ENCODE measurements at places on chromosomes 2 and 18.
A peak's percentile ranks its signal among the peaks of the same experiment; 100 is the strongest.

DNA sequence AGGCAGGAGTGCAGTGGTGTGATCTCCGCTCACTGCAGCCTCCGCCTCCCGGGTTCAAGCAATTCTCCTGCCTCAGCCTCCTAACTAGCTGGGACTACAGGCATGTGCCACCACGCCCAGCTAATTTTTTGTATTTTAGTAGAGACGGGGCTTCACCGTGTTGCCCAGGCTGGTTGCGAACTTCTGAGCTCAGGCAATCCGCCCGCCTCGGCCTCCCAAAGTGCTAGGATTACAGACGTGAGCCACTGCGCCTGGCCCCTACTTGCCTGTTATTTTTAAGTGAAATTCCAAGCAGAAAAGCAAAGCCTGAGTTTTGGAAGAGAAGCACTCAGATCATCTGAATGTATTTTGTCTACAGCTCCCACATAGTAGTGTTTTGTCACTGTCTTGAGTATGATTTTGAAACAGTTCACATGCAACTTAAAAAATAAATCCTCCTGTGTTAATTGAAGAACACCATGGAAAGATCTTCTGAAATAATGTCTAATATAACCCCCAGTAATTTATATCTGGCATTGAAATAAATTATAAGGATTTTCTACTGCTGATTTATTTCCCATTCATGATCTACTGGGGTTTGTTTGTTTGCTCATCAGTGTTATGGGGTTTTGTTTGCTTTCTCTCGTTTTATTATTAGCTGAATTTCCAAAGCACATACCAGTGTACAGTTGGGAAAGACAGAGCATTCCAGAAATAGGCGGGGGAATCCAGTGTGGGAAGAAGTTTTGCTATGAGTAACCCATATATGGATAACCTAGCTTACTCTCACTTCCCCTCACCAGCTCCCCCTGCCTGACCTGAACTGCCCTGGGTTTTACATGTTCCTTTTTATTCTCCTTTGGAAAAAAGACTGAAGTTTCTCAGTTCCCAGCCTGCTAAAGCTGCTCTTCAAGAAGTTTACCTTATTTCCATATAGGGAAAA lies 80.1 kb upstream of the MAP3K20 start:
- DNase-seq = no peak

DNA sequence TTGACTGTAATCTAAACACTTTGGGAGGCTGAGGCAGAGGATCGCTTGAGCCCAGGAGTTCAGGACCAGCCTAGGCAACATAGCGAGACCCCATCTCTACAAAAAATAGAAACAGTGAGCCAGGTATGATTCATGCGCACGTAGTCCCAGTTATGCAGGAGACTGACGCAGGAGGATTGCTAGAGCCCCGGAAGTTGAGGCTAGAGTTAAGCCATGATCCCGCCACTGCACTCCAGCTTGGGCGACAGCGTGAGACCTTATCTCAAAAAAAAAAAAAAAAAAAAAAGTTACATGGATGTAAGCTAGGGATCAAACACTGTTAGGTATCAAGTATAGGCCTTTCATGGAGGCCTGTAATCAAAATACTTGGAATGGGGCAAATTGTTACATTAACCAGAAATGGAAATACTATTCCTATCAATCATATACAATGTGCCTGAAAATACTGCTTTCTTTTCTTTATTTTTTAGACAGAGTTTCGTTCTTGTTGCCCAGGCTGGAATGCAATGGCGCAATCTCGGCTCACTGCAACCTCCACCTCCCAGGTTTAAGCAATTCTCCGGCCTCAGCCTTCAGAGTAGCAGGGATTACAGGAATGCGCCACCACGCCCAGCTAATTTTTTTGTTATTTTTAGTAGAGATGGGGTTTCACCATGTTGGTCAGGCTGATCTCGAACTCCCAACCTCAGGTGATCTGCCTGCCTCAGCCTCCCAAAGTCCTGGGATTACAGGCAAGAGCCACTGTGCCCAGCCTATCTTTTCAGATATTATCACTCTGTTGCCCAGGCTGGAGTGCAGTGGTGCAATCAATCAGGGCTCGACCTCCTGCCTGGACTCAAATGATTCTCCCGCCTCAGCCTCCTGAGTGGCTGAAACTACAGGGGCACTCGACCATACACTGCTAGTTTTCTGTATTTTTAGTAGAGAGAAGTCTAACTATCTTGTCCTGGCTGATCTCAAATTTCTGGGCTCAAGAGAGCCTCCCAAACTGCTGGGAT lies 27.2 kb downstream of the XPO1 start:
- no peak for DNase-seq

GRCh38 chr2:152930501-152930900 lies 212.1 kb downstream of the ARL6IP6 start:
- DNase-seq = no peak

- no peak for DNase-seq
Measured at GRCh38 chr2:117973498-117974082, 40.3 kb downstream of the CCDC93 start.

GRCh38 chr2:158021226-158021625 lies 80.5 kb upstream of the UPP2 start:
- no peak for DNase-seq

DNA sequence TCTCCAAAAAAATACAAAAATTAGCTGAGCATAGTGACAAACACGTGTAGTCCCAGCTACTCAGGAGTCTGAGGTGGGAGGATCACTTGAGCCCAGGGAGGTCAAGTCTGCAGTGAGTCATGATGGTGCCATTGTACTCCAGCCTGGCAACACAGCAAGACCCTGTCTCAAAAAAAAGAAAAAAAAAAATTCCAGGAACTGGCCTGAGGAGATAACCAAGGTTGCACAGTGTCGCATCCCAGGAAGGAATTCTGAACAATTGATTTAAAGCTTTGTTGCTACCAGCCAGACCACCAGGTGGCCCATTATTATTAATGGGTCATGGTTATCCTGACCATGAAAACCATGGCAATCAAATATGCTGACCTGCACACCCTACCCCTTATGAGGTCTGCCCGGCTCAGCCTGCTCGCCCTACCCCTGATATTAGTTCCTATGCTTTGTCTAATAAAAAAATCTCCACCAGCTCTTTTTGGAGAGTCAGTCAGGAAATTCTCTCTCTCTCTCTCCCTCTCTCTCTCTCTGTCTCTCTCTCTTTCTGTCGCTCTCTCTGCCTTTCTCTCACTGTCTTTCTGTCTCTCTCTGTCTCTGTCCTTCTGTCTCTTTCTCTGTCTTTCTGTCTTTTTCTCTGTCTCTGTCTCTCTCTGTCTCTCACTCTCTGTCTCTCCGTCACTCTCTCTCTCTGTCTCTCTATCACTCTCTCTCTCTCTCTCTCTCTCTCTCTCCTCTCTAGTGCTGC lies 73.7 kb downstream of the NCAPH start:
- no peak for DNase-seq

GRCh38 chr2:20543469-20544152 lies 96.7 kb downstream of the RHOB start:
- peak; percentile 13 for DNase-seq

GRCh38 chr2:69918401-69918800 lies 3.5 kb downstream of the MXD1 start:
- no peak for DNase-seq

GRCh38 chr2:114821055-114821454 lies 378.6 kb downstream of the DPP10 start:
- DNase-seq = no peak

DNA sequence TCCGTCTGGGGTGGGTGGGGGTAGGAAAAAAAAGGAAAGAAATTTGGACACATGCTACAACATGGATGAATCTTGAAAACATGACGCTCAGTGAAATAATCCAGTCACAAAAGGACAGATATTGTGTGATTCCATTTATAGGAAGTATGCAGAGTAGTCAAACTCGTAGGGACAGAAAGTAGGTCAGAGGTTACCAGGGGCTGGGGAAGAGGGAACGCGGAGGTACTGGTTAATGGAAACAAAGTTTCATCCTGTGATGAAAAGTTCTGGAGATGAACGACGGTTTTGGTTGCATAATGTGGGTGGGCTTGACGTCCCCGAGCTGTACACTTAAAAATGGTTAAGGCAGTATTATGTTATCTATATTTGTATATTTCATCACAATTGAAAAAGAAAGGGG lies 4.5 kb upstream of the SFTPB start:
- no peak for DNase-seq

DNA sequence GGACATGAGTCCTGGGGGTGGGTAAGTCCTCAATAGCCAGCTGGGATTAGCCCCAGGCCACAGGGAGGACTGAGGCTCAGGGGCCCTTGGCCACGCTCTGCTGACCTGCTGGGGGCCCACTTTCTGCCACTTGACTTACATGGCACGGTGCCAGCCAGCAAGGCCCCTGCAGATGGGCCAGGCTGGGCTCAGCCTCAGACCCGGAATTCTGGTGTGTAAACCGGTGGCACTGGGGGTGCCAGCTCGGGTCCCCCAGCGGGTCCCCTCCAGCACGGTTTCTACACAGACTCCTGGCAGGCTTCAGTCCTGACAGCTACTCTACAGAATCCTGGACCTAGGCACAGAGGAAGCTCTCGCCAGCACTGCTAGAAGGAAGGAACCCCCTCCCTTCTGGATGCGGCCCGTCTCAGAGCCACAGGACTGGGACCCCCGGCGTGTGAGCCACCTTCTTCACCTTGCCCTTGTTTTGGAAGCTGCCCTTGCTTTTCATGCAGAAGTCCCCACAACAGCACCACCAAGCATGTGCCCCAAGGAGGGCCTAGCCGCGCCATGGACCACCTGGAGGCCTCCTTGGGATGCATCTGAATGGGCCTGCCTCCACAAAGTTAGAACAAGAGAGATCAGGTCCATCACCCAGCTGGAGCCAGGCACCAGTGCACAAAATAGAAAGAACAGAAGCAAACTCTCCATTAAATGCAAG lies 8.0 kb downstream of the HDAC4 start:
- DNase-seq = no peak

- DNase-seq = no peak
Measured at GRCh38 chr2:14960686-14961324, 328.3 kb downstream of the LRATD1 start.

- DNase-seq = no peak
Measured at GRCh38 chr18:1048032-1048431, 143.4 kb downstream of the ADCYAP1 start.

GRCh38 chr2:217553202-217553601 lies 449.6 kb downstream of the TNS1 start:
- no peak for DNase-seq

DNA sequence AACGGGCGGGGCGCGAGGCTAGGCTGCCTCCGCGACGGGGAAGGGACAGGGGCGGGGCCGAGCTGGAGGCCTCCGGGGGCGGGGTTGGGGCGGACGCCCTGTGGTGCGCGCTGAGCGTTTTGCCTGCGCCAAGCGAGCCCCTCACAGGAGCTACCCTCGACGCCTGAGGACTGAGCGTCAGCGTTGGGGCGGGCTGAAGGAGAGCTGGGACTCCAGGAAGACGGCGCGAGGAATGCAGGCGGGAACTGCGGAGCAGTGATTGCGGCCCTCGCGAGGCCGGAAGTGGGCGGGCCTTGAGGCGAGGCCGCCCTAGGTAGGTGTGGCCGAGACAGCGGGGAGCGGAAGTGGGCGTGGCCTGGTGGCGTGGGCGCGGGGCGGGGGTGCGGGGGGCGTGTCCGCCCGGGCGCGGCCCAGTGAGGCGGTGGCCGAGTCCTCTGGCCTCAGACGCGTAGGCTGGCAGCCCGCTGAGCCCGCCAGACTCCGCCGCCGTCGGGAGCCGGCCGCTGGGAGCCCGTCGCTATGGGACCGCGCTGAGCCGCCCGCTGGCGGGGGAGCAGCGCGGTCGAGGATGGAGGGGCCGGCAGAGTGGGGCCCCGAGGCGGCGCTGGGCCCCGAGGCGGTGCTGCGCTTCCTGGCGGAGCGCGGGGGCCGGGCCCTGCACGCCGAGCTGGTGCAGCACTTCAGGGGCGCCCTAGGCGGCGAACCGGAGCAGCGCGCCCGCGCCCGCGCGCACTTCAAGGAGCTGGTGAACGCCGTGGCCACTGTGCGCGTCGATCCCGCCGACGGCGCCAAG lies at the start of the genes SEPTIN10 and SOWAHC:
Gene SEPTIN10 (minus strand): TSS at position 45 of the 793 bp plus-strand sequence. CDS start 139 bp downstream, outside the sequence.
Gene SOWAHC (plus strand): TSS at position 443 of the 793 bp plus-strand sequence. CDS start 126 bp downstream, at position 569.
- DNase-seq = peak; percentile 91

DNA sequence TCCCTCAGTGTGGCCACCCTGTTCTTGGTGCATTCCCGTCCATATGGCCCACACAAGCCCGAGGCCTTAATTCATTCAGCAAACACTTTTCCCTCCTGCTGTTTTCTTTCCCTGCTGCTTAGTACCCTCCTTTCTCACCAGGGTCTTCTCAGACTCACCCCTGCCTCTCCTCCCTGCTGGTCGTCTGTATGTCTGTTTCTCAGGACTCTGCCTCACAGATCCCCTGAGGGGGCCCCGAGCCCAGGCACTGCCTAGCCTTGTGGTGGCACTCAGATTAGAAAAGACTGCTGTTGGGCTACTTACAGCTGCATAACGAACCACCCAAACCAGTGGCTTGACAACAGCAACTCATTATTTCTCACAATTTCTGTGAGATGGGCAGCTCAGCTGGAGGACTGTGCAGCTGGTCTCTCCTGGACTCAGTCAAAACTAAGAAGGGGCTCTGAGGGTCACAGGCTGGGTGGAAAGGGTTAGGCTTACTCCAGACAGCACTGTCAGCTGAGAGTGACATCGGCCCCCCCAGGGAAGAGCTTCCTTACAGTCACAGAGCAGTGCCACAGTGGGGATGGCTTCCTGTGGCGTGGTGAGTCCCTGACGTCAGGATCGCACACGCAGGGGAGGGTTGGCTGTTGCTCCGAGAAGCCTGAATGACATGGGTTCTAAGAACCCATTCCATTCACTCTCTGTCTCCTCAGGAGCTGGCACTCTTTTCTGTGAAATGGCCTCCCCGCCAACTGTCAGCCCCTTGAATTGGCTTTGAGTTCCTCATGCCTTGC lies 139.0 kb downstream of the UXS1 start:
- DNase-seq = no peak

- DNase-seq = no peak
Measured at GRCh38 chr2:188610827-188611226, 319.2 kb downstream of the GULP1 start.

Measured in anterior cingulate cortex (tissue), 58 donors.